ENCODE measurements at places on chromosomes 3 and 15.

- DNase-seq: no peak
Measured at GRCh38 chr15:70201425-70201775, 103.7 kb upstream of the TLE3 start.

DNA sequence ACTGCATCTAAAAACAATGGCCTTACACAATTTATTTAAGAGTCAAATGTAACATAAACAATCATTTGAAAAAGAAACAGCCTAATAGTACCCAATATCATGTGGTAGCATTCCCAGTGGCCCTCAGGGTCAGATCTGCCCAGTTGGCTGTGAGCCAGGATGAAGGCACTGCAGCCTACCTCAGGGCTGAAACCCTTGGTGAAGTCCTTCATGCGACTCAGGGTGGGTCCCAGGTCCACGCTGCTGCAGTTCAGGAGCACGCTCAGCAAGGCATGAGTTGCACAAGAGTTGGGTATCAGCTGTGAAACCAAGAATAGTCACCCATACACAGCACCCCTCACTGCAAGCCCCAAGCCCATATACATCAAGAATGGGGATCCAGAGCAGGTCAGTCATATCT is 37.1 kb downstream of the SEMA3G start:
- no peak for DNase-seq

DNA sequence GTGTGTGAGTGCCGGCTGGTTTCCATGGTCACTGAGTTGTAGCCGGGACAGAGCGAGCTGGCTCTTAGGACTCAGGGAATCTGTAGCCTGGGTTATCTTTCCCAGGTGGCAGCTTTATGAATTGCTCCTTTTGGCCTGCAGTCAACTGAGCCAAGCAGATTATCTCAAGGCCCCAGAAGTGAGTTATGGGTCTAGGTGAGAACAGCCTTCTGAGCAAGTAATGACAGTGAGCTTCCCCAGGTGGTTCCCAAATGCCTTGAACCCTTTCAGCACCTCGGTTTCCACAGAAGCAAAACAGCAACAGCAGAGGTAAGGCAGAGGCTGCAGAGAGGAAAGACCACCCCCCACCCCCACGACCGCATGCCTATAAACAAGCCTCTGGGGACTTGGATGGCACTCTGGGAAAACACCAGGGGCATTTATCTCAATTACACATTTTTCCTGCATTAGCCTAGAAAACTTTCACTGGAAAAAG is 56.7 kb upstream of the DGKG start:
- no peak for DNase-seq

DNA sequence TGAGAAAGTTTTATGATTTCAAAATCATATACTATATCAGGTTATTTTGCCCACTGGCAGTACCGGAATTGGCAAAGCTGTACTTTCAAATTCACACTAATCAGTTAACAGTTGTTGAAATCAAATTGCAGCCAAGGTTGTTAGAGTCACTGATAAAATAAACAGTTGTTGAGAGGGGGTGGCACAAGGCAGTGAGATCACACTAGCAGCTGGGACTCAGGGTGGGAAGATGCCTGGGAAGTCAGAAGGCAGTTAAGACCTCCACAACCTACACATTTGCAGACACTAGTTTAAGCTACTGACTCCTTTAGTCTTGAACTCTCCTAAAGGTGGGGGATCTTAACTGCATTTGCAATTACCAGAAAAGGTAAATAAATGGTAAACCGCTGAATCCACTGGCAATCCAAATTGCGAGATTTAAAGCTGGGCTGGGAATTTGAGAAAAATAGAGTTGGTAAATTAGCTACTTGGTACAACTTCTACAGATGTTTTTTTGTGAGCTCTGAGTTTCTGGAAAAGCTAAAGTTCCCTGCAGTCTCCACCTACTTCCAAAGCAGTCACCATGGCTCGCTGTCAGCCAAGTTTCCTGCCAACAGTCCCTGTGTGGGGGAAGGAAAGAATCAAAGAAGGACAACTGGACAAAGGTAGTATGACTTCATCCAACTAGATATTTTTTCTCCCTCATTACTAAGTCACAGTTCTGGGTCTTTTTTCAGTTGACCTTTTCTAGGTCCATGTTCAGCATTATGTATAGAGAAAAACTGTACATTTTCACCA is 105.7 kb downstream of the ZNF385D start:
- DNase-seq: no peak

DNA sequence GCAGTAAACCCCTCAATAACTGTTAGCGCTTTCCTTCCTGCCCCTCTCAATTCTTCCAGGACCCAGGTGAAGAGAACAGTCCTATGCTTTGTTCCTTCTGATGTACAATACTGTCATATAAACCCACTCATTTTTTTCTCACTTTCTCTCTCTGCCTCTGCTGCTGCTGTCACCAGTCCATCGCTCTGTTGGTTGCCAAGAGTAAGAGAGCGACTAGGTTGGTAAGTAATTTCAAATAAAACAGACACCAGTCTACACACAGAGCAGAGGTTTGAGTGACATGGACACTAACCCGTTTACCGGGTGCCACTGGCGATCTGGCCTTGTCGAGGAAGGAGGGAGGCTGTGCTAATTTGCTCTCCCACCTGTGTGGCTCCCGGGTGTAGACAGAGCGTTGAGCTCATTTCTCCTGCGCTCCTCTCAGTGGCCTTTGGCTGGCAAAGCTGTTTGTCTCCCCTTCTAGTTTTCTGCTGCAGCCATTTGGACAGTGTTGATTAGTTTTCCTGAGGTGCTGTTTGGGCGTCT is 215.4 kb downstream of the THSD4 start:
- DNase-seq: no peak

GRCh38 chr15:82805994-82806406 is at the start of gene FSD2:
FSD2 (minus strand) TSS chr15:82806069; CDS start chr15:82787390, 18,679 bp downstream.
- DNase-seq: no peak

GRCh38 chr3:123869165-123869564 is 15.0 kb downstream of the MYLK start:
- no peak for DNase-seq

GRCh38 chr15:94582368-94582767 is 351.0 kb downstream of the MCTP2 start:
- DNase-seq: peak; percentile 44

GRCh38 chr3:69085168-69085832 is 563 bp downstream of the ARL6IP5 start:
- peak; percentile 36 for DNase-seq

DNA sequence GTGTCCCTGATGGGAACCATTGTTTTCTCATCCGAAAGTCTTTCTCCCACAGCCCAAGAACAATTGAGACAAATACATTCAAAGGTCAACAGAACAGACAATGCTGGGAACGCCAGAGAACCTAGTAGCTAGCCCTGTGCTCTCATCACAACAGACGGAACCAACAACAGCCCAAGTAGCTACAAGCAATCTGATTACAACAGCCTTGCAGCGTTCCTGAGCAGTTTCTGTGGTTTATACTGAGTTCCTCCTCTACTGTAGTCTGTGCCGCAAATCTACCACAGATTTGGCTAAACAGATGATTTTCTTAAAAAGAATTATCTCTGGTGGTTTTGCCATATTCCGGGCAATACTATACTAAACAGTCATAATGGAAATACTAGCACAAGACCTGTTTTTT is 435.6 kb downstream of the MECOM start:
- DNase-seq: no peak

- DNase-seq: no peak
Measured at GRCh38 chr3:113516115-113516505, 1.2 kb upstream of the SPICE1 start.

- DNase-seq: no peak
Measured at GRCh38 chr3:59535791-59536221, 486.0 kb upstream of the CFAP20DC start.

GRCh38 chr3:13598201-13598600 is 49.3 kb downstream of the FBLN2 start:
- no peak for DNase-seq

- no peak for DNase-seq
Measured at GRCh38 chr3:189383630-189384029, 211.9 kb downstream of the TPRG1 start.

- peak; percentile 99 for DNase-seq
Measured at GRCh38 chr3:120094776-120095225, 554 bp upstream of the GSK3B start.

DNA sequence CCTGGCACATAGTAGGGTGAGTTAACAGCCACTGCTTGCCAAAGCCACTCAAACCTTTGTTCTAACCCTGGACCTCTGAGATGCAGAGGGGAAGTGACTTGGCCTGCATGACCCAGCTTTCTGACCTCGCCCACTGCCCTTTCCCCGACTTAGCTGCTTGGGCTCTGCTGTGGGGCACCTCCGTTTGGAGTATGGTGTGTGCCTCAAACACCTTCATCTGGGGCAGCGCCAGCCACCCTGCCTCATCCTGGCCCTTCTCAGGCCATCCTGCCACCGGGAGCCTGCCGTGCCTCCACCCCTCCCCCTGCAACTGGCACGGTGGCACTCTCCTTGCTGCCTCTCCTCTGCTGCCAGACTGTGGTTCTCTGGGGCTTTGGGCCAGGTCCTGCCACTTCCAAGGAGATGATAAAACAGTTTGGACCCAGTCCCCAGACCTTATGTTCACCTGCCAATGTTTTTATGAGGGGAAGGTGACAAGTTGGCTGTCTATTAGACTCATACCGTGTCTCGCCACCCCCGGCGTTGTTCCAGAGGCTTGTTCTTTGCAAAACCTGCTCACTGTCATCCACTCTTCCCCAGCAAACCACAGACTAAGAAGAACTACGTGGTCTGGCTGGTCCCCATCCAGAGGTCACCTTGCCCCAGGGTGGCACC is 32.2 kb downstream of the SLC6A6 start:
- DNase-seq: no peak

- DNase-seq: no peak
Measured at GRCh38 chr3:25478211-25478757, 50.2 kb downstream of the RARB start.

DNA sequence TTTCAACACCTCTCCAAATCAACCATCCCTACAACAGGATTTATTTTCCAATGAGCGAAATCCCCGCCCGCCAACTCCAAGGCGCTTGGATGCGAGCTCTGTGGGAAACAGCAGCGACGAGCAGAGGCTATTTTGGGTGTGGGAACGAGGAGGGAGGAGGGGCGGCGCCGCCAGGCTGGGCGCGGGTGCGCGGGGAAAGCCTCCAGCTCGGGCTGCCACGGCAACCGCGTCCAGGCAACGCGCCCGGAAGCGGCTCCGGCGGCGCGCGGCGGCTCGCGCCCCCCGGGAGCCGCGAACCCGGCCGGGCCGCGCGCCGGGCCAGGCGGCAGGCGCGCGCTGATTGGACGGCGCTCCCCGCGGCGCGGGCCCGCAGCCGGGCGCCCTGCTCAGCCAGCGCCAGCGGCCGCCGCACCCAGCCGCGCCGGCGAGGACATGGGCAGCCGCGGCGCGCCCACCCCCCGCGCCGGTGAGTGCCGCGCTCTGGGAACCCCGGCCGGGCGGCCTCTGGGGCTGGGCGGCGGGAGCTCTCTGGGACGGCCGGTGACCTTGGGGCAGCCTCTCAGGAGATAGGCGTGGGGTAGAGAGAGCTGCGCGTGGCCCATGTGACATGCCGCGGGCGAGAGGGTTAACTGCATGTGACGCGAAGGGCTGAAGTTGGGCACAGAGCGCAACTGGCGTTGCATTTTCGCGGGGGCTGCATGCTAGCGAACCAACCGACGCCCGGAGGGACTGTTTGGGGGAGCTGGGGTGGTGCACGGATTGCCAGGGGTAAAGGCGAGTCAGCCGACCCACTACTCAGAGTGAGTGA is at the start of gene FAM81A:
Gene FAM81A (plus strand): TSS at position 370 of the 808 bp plus-strand sequence. CDS start 20,441 bp downstream, outside the sequence.
- peak; percentile 50 for DNase-seq

- DNase-seq: no peak
Measured at GRCh38 chr3:134486577-134487041, 752 bp downstream of the CEP63 start.

DNA sequence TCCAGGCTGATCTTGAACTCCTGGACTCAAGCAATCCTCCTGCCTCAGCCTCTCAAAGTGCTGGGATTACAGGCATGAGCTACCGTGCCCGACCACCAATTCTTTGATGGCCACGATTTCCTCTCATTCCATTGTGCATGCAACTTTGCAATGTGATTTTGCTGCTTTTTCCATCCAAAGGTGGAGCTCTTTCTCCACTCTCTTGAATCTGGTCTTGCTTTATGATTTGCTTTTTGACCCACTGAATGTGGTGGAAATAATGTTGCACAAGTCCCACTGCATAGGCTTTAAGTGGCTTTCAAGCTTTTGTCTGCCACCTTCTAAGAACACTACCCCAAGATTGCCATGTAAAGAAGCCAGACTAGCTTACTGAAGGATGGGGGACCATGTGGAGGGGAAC is 10.6 kb downstream of the RPS27L start:
- DNase-seq: no peak

DNA sequence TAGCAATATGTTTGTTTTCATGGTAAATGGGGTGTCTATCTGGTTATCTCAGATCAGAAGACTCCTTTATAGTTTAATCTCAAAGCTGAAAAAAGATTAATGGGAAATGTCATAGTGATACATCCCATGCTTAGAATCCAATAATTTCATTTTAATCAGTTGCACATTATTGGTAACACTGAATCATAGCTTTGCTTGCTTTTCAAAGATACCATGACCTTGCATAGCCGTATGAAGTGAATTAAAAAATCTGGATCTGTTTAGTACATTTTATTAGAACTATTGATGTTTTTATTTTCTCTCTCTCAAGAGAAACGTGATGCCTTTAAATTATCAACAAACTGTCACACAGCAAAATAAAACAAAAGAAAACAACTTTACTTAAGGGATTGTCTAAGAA is 506.7 kb upstream of the SGO1 start:
- no peak for DNase-seq

DNA sequence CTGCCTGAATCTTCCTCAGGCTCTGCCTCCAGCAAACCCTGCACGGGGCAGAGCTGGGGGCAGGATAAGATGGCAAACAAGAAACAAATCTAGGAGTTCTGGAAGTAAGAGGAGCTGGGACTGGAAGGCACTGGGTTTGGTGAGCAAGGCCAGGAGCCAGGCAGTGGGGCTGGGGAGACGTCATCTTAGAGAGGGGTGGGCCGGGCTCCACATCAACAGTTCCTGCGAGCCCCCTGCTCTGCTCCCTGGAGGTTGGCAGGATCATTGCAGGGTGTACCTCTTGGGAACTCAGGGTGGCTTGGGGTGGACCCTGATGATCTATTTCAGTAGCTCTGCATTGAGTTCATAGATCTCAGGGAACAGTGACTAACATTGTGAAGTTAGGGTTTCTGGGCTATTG is 87.3 kb upstream of the PRR23E start:
- no peak for DNase-seq

- DNase-seq: no peak
Measured at GRCh38 chr15:58934114-58934447, 602 bp upstream of the SLTM start.

- no peak for DNase-seq
Measured at GRCh38 chr15:85609492-85609891, 185.2 kb downstream of the KLHL25 start.

- DNase-seq: no peak
Measured at GRCh38 chr3:124429129-124429815, 301.0 kb upstream of the UMPS start.

- DNase-seq: no peak
Measured at GRCh38 chr3:159856590-159857104, 132.0 kb upstream of the IL12A start.

GRCh38 chr3:134212967-134213665 is 37.5 kb downstream of the RYK start:
- peak; percentile 93 for DNase-seq
